Right ventricle myocardium inferior (tissue), 1 donor: ENCODE measurements at places on chromosomes 6 and 20.

DNA sequence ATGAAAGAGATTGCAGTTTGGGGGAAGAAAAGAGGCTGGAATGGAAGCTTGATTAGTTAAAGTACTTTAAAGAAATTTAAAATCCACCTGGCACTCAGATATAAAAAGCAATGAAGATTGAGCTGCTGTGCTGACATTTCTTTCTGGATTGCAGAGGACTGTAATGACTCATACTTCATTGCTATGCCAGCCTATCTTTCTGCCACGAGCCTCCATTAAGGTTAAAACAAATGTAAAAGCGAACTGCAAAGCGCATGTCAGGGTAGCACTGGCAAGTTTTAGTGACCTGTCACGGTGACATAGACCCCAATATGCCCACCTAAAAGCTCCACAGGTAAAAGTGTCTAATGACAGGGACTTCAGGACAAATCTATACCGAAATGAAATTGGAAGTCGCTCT is 449.6 kb downstream of the C6orf118 start:
- no peak for DNase-seq

GRCh38 chr6:39836606-39837005 is 44.4 kb downstream of the DAAM2 start:
- DNase-seq, result no peak

DNA sequence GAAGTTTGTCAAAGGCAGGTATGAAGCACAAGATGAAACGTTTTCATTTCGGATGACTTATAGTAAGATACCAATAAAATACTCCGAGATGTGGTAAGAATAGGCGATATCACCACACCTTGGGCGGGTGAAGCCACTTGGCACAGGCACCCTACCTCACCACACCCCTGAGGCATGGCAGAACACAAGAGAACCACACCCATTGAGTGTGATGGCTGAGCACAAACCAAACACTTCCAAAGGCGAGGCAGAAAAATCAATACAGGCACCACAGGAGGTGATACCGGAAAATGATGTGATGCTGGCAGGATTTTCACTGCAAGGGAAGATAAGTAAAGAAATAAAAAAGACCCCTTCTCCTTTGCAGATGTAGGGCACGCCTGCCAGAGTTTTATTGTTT is 332.9 kb upstream of the PRDM1 start:
- no peak for DNase-seq

DNA sequence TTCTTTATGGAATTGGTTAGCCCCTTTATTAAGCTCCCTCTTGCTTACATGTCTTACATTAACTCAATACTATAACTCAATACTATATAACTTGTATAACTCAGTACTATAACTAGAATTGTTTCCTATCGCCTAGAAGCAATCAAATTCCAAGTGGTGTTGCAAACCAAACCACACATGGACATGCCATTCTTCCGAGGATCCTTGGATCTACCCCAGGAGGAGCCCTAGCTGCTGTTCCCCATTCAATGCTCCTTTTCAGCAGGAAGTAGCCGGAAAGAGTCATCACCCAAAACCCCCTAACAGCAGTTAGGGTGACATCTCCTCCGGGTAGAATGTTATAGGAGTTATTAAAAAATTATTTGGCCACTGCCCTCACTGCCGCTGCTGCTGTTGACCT is 40.5 kb downstream of the PLN start:
- DNase-seq, result no peak

DNA sequence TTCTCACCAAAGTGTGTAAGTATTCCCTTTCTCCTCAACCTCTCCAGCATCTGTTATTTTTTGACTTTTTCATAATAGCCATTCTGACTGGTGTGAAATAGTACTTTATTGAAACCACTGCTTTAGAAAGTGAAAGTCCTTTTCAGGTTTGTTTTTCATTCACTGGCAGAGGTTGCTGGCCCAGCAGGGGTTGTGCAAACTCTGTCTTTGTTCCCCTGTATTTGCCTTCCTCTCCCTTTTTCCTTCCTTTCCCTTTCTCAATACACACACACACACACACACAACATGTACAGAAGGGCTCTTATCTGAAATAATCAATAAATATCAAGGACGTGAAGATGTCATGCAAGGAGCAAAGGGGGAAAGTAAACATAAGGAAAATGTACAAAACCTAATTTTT is 99.8 kb downstream of the LY86 start:
- DNase-seq, result no peak

DNA sequence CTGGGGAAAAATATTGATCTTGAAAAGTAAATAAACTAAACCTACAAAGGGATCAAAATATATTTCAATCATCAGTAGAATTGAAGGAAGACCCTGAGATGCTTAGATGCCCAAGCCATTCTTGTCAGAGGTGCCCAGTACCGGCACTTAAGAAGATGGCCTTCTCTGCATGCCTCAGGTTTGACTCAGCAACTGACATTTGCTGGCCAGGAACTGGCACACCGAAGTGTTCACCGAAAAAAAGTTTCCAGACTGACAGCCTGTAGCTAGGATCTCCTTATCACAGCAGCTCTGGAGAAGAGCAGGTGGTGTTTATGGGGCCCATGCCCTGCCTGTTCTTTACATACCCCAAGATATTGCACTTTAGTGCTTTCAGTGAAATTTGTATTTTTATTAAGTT is 203.2 kb downstream of the MOXD1 start:
- DNase-seq, result no peak

DNA sequence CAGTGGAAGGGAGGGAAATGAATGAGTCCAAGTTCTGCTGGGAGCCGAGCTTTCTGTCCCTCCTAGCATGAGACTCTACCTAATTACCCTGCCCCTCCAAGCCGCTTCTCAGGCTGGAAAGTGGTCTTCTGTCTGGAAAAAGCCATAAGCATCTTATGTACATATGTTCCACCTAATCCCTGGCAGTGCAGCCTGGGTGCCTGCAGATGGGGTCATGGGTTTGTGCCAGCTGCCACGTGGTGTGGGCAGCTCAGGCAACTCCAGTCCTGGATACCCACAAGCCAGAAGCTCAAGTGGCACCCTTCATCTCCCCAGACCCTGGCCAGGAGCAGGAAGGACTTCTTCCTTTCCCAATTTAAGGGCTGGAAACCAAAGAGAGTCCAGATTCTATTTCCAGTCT is 253.1 kb downstream of the LY86 start:
- no peak for DNase-seq

- peak; percentile 41 for DNase-seq
Measured at GRCh38 chr20:61735503-61735785, 330.2 kb downstream of the TAF4 start.

- no peak for DNase-seq
Measured at GRCh38 chr6:156451726-156452125, 325.5 kb upstream of the ARID1B start.

DNA sequence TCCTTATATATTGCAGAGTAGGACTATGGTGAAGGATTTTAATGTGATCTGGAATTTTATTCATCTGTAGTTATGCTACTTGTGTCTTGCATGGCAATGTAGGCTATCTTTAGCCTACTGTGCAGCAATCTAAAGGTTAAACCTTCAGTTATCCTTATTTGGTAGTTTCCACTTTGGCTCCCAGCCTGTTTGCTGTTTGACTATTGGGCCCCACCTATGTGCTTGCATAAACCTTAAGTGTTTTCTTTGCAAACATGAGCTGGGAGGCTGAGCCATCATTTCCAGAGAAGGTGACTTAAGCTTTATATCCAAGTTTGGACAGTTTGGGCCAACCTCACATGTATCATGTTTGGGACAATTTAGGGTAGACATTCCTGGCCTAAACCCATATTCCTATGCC is 537.5 kb downstream of the BTBD3 start:
- no peak for DNase-seq

- no peak for DNase-seq
Measured at GRCh38 chr6:154297721-154298120, 58.9 kb downstream of the IPCEF1 start.

- DNase-seq, result peak; percentile 62
Measured at GRCh38 chr6:72621291-72622093, at the start of gene KCNQ5. Gene KCNQ5, plus strand, starts transcription at chr6:72622064.

GRCh38 chr6:123263981-123264380 is 267.9 kb downstream of the CLVS2 start:
- DNase-seq, result no peak

DNA sequence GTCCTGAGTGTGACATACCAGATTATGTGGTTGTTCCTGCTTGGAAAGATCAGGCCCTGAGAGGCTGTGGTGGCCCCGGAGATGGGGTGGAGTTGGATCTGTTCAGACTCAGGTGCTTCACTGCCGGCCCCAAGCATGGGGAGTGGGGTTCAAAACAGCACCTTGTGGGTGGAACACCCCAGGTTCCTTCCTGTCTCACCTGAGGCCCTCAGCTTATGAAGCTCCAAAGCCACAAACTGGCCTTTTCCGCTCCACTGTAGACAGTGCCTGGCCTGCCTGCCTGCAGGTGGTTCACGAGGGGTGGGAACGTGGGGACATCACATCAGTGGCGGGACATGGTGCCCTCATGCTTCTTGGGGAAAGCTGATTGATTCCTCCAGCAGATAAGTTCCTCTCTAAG is 146.4 kb downstream of the TAF4 start:
- peak; percentile 53 for DNase-seq

- DNase-seq, result no peak
Measured at GRCh38 chr20:24388828-24389380, 80.5 kb upstream of the SYNDIG1 start.

GRCh38 chr6:456358-456867 is 64.9 kb downstream of the IRF4 start:
- no peak for DNase-seq

DNA sequence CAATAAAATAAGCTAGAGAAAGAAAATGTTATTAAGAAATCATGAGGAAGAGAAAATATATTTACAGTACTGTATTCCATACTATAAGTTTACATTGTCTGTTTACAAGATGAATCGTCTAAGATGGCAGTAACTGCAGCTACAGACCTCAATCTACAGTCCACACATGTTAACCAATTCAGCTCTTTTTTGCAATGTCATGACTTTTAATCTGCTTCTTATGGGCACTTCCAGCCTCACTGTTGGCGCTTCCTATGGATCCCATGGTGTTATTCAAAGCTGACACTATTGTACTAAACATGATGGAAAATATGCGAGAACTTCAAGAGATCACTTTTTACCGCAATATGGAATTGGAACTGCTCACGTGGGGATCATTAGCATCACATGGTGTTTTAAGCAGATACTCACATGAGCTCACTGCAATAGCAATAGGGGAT is 451.5 kb upstream of the CITED2 start:
- no peak for DNase-seq
